T1000 (cell line): ENCODE measurements at places on chromosomes 2 and 18.

GRCh38 chr2:45992021-45992740, 305.0 kb upstream of the EPAS1 start:
- peak; percentile 74 for DNase-seq

GRCh38 chr2:12479065-12479601, 237.6 kb upstream of the TRIB2 start:
- no peak for DNase-seq

DNA sequence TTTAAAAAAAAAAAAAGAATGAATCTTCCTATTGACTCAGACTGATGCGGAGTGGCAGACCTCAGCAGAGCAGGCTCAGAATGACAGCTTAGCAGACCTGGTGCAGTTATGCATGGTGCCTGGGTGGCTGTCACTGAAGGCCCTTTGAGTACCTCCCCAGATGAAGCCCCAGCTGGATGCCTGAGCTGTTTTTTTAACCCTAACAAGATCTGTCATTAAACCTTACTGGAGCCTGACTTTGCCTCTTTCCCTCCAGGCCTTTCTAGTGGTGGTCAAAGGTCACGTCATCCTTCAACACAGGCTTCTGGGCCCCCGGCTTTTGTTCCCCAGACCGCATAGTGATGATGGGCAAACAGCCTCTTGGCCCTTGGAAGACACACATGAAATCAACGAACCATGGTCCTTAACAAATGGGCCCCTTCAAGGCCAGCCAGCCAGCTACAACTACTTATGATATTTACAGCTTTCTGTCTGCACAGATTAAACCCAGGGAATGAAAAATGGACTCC, 138.3 kb upstream of the CYP1B1 start:
- no peak for DNase-seq

GRCh38 chr18:23958036-23958435, 56.5 kb upstream of the TTC39C start:
- DNase-seq: no peak

- no peak for DNase-seq
Observed at GRCh38 chr2:113015655-113016054, 10.4 kb downstream of the IL36A start.

DNA sequence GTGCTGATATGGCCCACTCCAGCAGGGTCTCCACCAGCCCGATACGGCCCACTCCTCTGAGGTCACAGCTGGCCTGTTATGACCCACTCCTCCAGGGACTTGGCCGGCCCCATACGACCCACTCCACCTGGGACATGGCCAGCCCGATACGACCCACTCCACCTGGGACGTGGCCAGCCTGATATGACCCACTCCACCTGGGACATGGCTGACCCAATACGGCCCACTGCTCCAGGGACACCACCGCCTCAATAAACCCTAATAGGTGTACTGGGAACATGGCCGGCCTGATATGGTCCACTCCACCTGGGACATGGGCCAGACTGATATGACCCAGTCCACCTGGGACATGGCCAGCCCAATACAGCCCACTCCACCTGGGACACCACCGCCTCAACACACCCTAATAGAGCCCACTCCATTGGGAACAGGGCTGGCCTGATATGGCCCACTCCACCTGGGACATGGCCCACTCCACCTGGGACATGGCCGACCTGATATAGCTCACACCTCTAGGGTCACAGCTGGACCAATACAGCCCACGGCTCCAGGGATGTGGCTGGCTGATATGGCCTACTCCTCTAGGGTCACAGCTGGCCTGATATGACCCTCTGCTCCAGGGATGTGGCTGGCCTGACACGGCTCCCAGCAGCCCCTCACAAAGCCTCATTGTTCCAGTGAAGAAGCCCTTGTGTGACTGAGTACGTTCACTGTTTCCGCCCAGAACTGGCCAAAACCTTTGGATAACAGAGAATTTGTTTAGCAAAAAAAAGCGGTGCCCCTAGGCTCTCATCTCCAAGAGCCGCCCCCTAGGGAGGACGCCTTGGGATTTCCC, 245.6 kb downstream of the HDAC4 start:
- no peak for DNase-seq

DNA sequence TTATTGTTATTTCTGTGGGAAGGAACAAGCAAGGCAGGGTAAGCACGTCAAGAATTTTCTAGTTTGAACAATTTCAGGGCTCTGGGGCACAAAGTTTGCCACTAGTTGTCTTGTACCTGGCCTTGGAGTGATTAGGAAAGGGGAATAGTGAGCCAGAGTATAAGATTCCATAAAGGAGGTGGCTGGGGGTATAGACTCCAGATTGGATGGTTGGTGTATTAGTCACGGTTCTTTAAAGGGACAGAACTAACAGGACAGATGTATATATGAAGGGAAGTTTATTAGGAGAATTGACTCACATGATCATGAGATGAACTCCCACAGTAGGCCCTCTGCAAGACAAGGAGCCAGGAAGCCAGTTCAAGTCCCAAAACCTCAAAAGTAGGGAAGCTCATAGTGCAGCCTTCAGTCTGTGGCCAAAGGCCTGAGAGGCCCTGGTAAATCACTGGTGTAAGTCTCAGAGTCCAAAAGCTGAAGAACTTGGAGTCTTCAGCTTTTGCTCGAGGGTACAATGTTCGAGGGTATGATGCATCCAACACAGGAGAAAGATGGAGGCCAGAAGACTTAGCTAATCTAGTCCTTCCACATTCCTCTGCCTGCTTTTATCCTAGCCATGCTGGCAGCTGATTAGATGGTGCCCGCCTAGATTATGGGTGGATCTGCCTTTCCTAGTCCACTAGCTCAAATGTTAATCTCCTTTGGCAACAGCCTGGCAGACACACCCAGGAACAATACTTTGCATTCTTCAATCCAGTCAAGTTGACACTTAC, 31.5 kb upstream of the PTPRM start:
- no peak for DNase-seq

DNA sequence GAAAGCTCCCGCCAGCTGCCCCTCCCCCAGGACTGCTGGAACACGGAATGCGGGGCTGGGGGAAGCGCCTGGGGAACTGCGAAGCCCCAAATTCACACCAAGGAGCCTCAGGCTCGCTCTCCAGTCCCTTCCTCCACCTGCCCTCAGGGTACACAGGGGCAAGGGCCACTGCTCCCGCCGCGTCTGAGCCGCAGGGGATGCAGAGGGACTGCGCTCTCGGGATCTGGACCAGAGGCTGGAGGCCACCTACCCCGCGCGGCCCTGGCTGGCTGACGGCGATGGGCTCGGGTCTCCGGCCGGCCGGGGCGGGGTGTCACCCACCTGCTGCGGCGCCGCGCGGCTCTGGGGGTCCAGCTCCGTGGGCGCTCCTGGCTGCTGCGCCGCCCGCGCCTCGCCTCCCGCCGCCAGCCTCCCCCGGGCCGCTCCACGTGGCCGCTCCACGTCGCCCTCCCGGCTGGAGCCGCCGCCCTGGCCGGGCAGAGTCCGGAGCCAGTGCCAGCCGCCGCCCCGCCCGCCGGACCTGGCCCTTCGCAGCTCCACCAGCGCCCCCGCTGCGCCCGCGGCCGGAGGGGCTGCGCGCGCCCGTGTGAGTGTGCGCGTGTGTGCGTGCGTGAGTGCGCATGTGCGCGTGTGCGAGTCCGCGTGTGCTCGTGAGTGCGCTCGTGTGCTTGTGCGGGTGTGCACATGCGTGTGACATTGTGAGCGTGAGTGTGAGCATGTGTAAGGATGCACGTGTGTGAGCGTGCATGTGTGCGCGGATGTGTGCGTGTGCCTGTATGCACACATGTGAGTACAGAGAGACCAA, at the start of gene CGREF1:
CGREF1 (minus strand) TSS at position 604 of the 805 bp plus-strand sequence. CDS start 14,762 bp downstream, outside the sequence.
- no peak for DNase-seq

DNA sequence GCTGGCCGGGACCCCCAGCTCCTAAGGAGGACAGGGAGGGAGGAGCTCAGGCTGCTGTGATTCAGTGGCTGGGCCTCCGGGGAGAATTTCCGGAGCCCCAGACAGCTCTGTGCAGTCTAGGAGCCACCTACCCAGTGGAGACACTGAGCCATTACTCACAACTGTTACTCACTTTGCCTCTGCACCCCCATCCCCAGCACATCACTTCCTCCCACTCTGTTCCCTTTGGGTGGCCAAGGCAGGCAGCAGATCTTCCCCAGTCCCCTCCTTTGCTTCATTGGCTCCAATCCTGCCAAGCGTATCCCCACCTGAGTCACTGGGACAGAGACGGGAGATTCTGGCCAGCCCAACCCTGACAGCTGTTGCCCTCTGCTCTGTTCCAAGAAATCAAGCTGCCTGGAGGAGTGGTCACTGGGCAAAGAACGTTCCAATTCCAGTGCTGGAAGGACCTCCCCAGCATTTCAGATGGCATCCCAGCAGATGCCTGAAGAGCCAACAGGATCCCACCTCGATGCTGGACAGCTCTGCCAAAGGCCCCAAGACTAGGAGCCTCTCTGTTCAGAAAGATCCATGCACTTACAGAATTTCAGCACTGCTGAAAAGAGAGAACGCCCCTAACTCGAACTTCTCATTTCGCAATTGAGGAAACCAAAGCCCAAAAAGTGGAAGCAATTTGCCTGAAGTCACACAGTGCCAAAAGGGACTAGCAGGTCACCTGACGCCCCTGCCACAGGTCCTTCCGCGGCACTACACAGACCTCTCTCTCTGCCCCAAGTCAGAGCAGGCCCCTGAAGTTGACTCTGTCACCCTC, 68.3 kb downstream of the TNS1 start:
- DNase-seq: no peak

GRCh38 chr2:118231759-118232158, 143.5 kb downstream of the INSIG2 start:
- no peak for DNase-seq

- DNase-seq: peak; percentile 28
Observed at GRCh38 chr2:182866461-182867406, at the start of gene FRZB. TSS of gene FRZB (minus strand) at chr2:182866637. CDS start at chr2:182866552, 85 bp downstream.

- no peak for DNase-seq
Observed at GRCh38 chr18:79470547-79470946, 74.8 kb downstream of the NFATC1 start.

DNA sequence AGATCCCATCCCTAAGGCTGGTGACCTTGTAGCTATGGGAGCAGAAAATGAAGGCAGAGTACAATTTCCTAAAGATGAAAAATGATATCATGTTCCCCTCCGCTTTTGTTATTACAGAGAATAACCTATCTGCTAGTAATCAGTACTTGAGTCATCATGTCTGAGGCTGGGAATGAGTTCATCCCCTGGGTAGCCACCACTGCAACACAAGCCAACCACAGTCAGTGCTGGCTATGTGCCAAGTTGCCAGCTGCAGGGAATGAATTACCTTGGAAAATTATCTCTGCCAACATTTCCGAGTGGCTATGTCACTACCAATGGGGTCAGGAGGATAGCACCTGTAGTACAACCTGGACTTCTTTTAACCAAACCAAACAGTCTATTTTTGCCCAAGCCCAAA, 1094.7 kb upstream of the DDX18 start:
- peak; percentile 67 for DNase-seq

DNA sequence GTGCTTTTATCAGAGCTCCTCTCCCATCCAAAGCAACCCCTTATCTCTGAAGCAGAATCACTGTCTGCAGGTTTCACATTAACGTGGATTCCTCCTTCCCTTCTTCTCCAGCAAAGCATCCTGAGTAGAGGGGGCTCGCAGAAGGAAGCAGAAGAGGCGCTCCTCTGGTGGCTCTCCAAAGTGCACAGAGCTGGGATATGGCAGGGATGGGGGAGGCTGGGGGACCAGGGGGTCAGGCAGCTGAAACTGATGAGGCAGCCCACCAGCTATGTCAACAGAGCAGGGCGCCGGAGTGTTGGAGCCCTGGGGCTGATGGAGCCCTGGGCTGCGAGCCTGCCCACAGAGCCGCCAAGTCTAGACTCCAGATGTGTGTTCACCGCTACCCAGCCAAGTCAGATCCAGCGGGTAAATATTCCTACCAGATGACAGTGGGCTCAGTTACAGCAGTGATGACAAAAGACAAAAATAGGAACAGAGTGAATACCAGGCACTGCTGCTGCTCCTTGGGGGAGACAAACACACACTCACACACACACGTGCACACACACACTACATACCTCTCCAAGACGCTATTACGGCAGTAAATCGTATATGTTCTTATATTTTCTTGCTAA, 678.3 kb upstream of the ID2 start:
- peak; percentile 22 for DNase-seq

- DNase-seq: no peak
Observed at GRCh38 chr2:46393347-46393820, 86.0 kb upstream of the TMEM247 start.

DNA sequence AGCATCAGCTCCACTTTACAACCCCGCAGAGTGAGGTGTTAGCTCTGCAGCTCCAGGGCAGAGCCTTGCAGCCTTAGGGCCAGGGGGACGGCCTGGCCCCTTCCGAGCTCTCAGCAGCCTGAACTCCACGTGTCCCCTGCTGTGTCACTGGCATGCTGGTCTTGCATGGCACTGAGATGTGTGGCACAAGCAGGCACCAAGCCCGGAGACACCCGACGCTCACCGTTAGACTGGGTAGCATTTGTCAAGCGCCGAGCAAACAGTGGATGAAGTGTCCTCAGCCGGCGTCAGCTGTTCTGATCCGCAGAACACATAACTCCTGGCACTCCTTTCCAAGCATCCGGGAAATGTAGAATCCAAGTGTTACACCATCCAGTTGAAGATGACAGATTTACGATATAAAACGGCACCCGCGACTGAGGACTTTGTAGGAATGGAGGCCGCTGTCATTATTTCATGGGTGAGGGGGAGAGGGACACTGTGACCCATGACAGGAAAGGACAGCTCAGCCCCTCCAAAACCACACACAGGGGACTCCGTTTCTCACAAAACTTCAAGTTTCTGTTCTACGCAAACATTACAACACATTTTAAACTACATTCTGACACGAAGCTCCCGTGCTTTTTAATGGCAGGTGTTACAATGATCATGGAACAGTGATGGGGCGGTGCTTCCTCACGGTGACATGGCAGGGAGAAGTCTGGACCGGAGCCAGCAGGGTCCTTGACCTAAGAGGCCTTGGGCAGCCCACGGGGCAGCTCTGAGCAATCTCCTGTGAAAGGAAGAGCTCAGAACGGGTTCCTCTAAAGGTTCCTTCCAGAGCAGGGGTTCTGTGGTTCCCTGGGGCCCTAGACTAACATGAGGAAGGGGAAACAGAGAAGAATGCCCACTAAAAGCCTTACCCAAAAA, 89.4 kb downstream of the HDAC4 start:
- no peak for DNase-seq

GRCh38 chr2:24832073-24832461, 38.8 kb downstream of the CENPO start:
- DNase-seq: no peak

GRCh38 chr2:210337159-210337558, 22.2 kb upstream of the MYL1 start:
- DNase-seq: no peak

- DNase-seq: no peak
Observed at GRCh38 chr2:231646476-231646875, 53.8 kb downstream of the TEX44 start.

DNA sequence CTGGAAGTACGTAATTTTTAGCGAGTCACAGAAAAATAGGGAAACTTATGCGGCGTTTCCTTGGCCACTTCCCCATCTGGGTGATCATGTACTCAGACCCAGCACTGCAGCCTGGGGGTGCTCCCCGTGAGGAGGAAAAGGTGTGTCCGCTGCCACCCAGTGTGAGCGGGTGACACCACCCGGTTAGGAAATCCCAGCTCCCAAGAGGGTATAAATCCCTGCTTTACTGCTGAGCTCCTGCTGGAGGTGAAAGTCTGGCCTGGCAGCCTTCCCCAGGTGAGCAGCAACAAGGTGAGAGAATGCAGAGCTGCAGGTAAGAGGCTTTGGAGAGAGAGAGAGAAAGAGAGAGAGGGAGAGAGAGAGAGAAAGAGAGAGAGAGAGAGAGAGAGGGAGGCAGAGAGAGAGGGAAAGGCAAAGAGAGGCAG, at the start of gene IL1R2:
IL1R2 (plus strand) TSS at position 240 of the 425 bp plus-strand sequence. CDS start 16,616 bp downstream, outside the sequence.
- no peak for DNase-seq
